ENCODE measurements at places on chromosomes 13 and 19. TPM values are rescaled to one million over a fixed set of nuclear protein-coding genes. Genes with fewer than 3 reads are reported as not detected.

CD70 gene
- total RNA-seq, result 55.4 TPM

ADAMTSL5 gene
- total RNA-seq, result 3.6 TPM

- DNase-seq, result peak; percentile 49
These were observed 3.3 kb upstream of the PEX11G start for GRCh38 chr19:7492142-7492541.

- DNase-seq, result no peak
These were observed 57.9 kb downstream of the ELF1 start for GRCh38 chr13:40961214-40961613.

DNA sequence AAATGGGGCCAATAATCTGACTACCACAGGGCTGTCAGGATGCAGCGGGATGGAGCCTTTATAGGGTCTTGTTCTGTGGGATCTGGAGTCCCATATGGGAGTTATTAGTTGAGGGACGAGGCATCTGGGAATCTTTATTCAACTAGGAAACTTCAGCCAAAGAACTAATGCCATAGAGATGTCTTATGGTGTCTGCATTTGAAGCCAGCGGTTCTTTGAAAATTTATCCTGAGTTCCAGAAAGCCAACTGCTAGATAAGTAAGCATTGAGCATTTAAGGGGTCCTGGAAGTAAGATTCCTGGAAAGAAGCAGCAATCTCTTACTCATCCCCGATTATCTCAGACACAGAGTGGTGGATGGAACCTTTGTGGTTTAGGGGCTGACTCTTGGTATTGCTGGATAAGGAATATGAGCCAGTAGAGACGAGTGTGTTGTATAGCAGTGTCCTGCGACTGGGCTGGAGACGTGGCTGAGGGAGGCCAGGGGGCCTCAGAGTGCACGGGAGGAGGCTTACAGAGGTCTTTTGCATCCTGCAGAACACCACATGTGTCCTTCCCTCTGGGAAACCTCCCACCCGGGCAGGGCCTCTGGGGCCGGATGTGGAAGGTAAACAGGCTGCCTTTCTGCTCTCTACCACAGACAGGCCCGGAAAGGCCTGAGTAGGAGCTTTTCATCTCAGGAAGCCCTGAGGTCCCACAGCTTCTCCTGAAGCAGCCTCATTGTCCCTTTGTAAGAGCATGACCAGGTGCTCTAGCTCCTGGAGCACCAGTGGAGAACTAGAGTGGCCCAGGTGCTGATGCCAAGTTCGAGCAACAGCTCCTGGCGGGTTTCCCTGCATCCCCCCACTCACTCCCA lies 28.8 kb downstream of the ACTN4 start:
- no peak for DNase-seq

GRCh38 chr19:12364391-12365235 lies 870 bp downstream of the ZNF442 start:
- no peak for DNase-seq
